Activated T-helper 9 cell treated with anti-CD3 and anti-CD28 coated beads, Interleukin-2, amount 50 U/mL, for 16 hours (primary cell): ENCODE measurements at places on chromosomes 3 and 15.

GRCh38 chr15:93063262-93063671 is 25.7 kb downstream of the RGMA start:
- DNase-seq: no peak

DNA sequence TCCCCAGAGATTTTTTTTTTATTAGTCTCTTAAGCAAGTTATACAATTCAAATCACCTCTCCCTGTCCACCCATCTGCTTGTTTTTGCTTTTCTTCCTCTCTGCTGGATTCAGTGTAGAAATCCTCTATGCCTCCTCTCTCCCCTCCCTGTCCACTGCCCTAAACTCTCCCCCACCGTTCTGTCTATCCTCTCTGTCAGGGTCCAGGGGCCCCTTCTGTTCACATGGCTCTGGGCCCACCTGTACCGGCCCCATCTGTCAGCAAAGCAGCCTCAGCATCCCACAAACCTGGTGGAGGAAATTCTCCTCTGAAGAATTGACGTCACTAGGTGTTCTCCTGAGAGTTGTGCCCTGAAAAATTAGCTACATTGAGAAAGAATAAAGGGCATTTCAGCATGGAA is 137.6 kb upstream of the CMC1 start:
- no peak for DNase-seq

GRCh38 chr3:24135280-24135679 is 190.2 kb downstream of the NR1D2 start:
- DNase-seq: no peak

GRCh38 chr3:192858849-192859585 is 58.6 kb downstream of the MB21D2 start:
- DNase-seq: no peak

DNA sequence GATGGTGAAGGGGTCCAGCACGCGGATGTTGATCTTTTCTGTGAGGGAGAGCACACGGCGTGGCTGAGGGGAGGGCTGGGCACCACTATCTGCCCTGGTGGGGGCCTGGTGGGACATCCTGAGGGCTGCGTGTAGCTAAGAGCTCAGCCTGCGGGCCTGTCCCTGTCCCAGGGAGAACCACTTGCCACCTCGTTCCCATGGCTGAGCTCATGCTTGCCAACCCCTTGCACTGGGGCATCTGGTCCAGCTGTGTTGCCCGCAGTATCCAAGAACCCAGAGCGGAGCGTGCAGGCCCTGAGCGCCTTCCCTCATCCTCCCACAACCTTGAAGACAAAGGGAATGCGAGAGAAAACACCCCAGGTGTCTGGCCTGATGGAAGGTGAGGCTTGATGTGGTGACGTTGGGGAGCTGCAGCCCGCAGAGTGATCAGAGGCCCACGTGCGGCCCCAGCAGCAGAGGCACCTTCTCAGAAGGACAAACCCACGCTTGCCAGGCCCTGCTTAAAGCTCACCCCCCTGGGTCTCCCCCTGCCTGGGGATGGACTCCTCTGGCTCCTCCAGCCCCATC is 28.9 kb downstream of the TKT start:
- no peak for DNase-seq

DNA sequence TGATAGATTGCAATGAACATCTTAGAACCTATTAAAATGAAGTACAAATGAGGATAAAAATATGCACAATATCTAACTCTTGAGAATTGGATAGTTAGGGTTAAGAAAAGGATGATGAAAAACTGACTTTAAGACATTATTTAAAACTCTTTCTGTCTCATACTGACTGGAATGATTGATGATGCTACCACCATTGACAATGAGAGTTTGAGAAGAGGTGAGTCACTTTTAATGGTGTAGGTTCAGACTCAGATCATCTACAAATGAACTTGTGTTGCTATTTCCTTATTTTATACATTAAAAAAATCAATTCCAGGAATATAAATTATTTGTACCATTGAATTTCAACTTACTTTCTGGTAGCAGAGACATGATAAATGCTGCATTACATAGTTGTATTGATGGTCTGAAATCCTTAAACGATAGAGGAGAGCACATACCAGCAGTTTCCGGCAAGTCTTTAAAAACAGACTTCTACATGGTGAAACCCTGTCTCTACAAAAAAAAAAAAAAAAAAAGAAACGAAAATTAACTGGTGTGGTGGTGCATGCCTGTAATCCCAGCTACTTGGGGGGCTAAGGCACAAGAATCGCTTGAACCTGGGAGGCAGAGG is 409.0 kb downstream of the OTOL1 start:
- DNase-seq: no peak
